AG10803 (cell line): ENCODE measurements at places on chromosomes 16 and 17.
A peak's percentile ranks its signal among the peaks of the same experiment; 100 is the strongest.

DNA sequence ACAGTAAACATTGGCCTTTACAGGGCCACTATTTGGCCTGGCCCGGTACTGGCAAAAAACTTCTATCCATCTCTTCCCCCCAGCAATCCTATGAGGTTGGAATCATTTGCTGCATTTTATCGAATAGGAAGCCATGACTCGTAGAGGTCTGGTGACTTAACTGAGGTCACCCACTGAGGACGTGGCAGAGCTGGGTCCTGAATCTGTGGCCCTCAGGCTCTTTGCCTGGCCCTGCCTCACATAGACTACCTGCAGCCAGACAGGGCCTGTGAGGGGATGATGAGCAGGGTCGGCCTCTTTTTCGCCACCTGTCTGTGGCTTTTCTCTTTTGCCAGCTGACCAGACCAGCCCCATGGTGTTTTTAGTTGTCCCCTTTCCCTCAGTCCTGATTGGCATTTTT lies 1.9 kb downstream of the PPP4C start:
- DNase-seq: no peak

DNA sequence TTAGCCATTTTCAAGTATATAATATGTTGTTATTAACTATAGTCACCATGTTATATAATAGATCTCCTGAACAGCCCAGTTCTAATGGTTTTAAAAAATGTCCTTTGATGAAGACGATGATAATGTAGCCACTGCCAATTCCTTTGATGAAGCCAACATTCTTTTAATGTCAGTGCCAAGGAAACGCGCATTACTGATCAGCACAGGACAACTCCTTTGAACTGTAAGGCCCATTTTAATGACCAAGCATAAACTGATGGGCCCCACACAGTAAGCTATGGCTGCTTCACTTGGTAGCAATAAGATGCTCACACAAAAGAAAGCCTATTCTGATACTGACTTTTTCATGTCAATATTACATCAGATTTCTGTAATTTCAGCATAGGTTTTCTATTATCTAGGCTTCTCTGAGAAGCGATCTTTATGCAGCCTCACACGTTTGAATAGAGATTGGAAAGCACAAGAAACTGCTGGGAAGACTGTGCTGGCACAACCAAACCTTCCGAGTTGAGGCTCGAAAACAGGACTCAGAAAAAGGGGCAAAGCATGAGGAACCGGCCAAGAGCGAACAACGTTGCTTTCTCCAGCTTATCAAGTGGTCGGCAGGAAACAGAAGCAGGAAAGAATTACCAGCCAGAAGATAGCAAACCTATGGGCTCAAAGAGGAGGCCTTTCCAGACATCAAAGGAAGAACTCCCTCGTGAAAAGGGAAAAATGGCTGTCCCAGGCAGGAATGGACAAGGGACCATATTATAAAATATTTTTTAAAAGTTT lies 19.4 kb downstream of the ERN1 start:
- no peak for DNase-seq

- DNase-seq: no peak
Observed at GRCh38 chr17:81999976-82000802, 22.5 kb downstream of the CENPX start.

- no peak for DNase-seq
Observed at GRCh38 chr16:57689762-57690558, 4.6 kb upstream of the DRC7 start.

DNA sequence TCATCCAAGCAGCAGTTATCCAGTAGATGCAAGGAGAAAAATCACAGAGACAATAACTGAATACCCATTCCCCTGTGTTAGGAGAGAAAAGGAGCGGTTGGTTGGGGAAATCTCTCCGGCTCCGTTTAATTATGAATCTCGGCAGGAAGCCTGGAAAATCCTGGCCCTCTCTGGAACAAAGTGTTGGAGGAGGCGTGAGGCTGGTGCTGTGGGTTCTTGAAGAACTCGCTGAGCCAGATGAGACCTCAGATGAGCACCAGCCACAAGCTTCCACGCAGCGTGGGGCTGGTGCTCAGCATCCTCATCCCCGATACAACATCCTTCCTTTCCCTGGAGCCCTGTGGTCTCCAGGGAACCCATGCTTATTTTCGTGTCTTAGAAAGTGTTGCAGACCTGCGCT lies 39.7 kb downstream of the CACNG4 start:
- DNase-seq: no peak

DNA sequence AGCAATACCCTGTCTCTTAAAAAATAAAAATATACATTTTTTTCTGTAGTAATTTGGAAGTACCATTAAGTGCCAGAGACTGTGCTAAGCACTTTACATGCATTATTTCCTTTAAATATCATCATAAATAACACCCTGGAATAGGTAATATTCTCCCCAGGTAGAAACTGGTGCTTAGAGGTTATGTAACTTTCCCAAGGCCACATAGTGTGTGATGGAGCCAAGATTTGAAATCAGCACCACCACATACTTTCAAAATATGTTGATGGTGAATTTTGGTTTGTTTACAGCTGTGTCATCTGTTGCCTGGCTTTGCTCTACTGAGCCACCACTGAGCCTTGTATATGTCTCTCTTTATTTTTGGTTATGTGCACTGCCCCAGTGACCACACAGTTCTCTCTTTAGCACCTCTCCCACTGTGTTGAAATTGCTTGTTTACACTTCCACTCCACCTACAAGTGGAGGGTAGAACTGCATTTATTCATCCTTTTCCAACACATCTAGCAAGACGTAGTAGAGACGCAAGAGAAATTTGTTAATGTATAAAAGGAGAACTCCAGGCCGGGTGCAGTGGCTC lies 19.0 kb upstream of the NBR1 start:
- no peak for DNase-seq

GRCh38 chr16:1378087-1378803 lies 26.5 kb downstream of the GNPTG start:
- no peak for DNase-seq

DNA sequence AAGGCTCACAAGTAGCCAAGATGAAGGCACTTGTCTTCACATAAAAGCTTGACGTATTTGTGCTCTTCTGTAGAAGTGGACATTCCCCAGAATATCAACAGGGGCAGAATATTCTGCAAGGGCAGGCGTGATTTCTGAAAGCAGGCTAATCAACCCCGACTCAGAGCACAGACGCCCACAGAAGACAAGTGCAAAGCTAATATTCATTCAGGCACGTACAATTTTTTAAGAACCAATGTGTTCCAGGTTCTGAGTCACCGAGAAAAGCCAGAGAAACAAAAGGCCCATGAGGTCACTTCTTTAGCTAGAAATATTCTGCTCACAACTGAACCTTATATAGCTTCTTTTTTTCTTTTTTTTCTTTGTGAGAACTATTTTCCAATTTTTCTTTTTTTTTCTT lies 121.6 kb downstream of the DNAH9 start:
- no peak for DNase-seq

GRCh38 chr16:58339452-58339981 lies 44.7 kb upstream of the PRSS54 start:
- peak; percentile 10 for DNase-seq

DNA sequence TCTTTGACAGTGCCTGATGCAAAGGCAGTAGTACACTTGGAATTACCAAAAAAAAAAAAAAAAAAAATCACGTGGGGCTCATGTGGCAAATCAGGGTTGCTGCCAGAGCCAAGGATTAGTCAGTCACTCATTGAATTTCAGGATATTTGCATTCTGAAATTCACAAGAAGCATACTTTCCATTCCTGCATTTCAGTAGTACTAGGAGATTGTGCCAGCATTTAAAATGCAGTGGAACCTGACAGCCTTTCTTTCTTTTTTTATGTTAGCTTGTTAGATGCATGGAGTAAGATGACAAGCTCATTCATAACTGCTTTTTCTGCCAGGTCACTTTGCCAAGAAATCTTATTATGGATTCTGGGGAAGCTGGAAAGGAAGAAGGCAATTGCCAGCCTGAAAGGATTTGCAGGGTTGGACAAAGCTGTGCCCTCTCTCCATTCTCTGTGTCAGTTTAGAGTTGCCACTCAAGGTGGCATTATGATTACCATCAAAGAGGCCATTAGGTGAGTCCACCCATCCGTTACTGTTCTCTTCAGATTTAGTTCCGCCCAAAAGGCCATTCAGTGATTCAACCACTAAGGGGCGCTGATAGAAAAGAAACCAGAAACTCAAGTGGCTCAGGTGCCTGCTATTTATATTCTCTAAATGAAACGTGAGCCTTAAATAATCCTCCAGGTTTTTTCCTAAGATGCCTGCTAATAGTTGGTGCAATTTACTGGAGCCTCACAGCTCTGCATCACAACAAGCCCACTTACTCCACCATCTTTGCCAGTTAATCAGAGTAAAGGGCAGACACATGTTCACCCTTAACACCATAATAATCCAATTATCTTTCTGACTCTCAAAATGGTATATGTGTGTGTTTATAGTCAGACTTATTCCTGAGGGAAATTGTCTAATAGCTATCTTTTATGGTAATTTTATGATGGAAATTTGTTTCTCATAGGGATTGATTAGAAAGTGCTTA lies 59.0 kb downstream of the TANGO6 start:
- DNase-seq: peak; percentile 86

DNA sequence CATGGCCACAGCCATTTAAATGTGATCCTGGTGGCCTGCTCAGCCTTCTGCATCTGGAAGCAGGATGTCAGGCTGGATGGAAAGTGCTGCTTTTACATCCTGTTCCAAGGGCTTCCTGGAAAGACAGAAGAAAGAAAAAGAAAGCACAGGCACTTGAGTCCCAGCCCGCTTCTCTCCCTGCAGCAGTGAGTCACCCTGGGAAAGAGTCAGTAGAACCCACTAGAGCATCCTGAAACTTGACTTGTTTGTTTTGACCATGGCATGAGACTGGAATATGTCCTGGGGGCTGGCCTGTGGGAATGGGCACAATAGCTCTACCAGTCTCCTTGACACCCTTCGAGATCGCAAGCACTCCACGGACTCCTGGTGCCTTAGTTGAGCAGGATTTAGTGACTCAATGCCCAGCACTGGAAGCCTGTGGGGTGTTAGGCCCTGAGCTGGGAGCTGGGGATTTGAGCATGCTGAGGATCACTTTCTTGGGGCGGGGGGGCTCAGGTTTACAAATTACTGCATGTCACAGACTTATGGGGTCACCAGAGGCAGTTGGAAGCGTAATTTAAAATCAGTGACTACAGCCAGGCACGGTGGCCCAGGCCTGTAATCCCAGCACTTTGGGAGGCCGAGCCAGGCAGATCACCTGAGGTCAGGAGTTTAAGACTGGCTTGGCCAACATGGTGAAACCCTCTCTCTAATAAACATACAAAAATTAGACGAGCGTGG lies 22.1 kb upstream of the GNA13 start:
- DNase-seq: peak; percentile 80

GRCh38 chr16:19781226-19781625 lies 63.2 kb downstream of the IQCK start:
- DNase-seq: no peak

GRCh38 chr17:44903012-44903685 lies 3.9 kb upstream of the EFTUD2 start:
- no peak for DNase-seq

- DNase-seq: peak; percentile 15
Observed at GRCh38 chr17:74177018-74177450, 26.4 kb upstream of the RPL38 start.

- DNase-seq: peak; percentile 22
Observed at GRCh38 chr16:81752225-81752875, 26.7 kb upstream of the PLCG2 start.

- no peak for DNase-seq
Observed at GRCh38 chr17:76151896-76152454, 10.9 kb upstream of the FOXJ1 start.

GRCh38 chr16:46690281-46691178 lies 1.1 kb downstream of the ORC6 start:
- DNase-seq: peak; percentile 24

DNA sequence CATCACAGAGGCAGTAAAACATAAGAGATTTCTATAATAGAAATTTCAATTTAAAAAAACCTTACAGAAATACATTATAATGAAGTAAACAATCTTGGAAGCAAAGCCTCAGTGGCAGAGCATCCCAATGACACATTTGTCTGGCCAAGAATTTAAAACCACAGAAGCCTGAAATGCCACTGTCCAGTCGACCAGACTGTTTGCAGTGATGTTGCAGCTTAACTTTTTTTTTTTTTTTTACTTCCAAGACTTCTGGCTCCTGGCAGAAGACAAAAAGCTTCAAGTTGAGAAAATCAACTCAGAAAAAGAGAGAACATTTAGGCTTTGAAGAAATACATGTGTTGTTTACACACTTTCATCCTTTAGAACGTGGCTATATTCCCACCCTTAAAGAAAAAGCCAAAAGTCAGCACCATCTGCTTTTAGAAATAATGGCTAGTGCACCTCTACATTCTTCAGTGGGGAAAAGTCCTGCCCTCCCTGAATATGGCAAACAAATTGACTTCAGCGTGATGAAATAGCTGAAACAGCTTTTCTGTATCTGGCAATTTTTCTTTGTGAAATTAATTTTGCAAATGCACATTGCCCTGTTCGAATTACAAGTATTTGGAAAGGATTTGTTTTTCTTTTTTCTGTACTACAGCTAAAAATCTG lies 205.5 kb upstream of the MON1B start:
- DNase-seq: no peak

DNA sequence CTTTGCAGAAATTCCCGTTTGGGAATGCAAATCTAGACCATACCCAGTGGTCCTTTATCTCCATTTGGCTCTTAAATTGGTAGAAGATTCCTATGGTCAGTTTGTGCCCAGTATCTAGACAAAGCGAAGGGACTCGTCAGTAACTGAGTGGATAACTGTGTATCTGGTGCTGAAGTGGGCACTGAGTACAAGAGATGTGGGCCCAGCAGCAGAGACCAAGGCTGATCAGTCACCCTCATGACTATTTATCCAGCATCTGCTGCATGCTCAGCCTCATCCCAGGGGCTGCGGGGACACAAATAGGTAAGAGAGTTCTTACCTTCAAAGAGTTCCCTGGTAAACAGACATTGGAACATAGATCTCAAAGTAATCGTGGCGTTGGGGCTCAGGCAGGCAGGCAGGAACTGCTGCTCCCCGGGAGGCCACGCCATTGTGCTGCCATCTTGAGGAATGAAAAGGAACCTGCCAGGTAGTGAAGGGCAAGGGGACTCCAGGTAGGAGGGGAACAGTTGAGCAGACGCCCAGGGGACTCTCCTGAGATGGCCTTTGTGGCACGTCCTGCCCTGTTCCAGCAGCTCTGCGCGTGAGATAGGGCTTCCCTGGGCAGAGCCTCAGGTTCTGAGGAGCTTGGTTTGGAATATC lies 10.3 kb downstream of the NT5M start:
- DNase-seq: no peak

DNA sequence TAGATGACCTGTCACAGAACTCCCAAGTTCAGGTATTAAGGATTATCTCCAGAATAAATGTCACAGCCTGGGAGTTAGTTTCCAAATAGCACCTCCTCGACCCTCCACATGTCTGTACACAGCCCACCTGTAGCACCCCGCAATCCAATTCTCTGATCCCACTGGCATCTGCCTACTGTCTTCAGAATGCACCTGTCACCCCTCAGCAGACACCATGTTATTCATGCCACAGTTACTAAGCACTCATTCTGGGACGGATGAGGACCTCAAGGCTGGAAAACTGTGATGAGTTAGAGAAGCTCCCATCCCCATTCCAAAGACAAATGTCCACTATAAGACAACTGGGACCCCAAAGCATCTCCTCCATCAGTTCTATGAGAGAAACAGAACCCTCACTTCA lies 7.8 kb downstream of the EMP2 start:
- DNase-seq: no peak
